ENCODE measurements at places on chromosomes 16 and 17. TPM values are rescaled to one million over a fixed set of nuclear protein-coding genes. Genes with fewer than 3 reads are reported as not detected.
A peak's percentile ranks its signal among the peaks of the same experiment; 100 is the strongest.

- no peak for DNase-seq
These were observed 214.4 kb downstream of the C16orf78 start for GRCh38 chr16:49588026-49588425.

GRCh38 chr16:30662449-30662848 is 4.2 kb downstream of the FBRS start:
- peak; percentile 5 for DNase-seq

DNA sequence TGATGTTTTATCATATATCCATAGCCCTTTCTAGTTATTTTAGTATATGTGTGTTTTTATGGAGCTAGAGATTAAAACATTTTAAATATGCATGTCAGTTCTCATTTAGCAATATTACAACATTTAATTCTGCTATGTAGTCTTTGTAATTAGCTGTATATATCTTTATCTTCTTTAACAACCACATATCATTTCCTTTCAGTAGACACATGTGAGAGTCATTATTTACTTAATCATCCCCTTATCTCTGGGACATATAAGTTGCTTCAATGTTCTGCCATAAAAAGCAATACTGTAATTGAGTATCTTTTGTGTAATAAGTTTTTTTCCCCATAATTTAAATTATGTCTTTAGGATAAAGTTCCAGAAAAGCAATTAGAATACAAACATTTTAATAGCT is 52.0 kb upstream of the CLEC3A start:
- DNase-seq, result no peak

Gene RAMP2
- total RNA-seq, result 35.9 TPM

GRCh38 chr16:56744996-56745640 is 15.2 kb downstream of the NUP93 start:
- DNase-seq, result no peak

Gene CX3CL1
- 2.5 TPM for total RNA-seq

- DNase-seq, result peak; percentile 86
These were observed 166.5 kb downstream of the STX8 start for GRCh38 chr17:9408868-9409829.

Gene GRIN2C
- 2.3 TPM for total RNA-seq

Gene WNK4
- 0.09 TPM for total RNA-seq

Gene TELO2
- 14.5 TPM for total RNA-seq

- DNase-seq, result no peak
These were observed 5.6 kb downstream of the GLG1 start for GRCh38 chr16:74601126-74601871.

Gene PKMYT1
- total RNA-seq, result 3.6 TPM

Gene RNU2-1
- total RNA-seq, result not detected

Gene CCL16
- 0.22 TPM for total RNA-seq

Gene TMEM100
- total RNA-seq, result 9.2 TPM

DNA sequence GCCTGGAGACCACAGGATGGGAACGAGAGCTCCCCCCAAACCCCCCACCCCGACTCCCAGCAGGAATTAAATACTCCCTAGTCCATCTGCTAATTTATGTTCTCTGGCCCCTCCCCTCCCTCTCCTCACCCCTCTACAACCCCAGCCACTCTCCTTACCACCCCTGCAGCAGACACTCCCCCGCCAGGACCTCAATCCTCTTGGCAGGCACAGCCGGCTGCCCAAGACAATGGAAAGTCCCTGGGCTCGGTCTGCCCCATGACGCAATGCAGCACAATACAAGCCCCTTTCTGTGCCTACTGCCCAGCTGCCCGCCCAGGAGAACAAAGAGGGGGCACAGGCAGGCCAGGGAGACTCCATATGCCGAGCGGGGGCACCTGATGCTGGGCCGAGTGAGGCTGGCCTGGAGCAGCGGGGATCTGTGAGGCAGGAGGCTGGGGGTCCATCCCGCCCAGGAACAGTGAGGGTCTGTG is 30.3 kb upstream of the CDC42EP4 start:
- DNase-seq, result peak; percentile 90

Gene GSPT1
- total RNA-seq, result 41.5 TPM

Gene TRPV3
- 1.2 TPM for total RNA-seq

All from muscle of leg (tissue), 16 donors.